ENCODE measurements at places on chromosomes 3 and 15.

GRCh38 chr15:39593656-39594445, 13.0 kb downstream of the THBS1 start:
- DNase-seq, result no peak

GRCh38 chr15:43771816-43772215, 5.0 kb downstream of the ELL3 start:
- no peak for DNase-seq

DNA sequence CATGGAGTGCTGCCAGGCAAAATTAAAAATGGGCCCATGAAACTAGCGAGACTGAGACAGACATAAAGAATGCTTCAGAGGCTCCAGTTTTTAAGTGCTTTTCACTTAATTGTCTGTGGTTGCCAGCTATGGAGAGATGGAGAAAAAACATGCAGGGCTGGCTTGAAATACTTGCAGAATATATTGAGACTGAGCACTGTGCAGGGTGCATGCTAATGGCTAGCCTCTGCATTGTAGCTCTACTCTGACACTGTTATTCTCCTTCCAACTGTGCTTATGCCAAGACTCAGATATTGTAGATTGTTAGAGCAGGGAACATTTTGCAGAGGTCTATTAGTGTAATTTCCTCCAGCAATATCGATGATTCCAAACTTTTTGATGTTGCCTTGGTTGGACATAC, 735.0 kb downstream of the PDCD6IP start:
- no peak for DNase-seq

DNA sequence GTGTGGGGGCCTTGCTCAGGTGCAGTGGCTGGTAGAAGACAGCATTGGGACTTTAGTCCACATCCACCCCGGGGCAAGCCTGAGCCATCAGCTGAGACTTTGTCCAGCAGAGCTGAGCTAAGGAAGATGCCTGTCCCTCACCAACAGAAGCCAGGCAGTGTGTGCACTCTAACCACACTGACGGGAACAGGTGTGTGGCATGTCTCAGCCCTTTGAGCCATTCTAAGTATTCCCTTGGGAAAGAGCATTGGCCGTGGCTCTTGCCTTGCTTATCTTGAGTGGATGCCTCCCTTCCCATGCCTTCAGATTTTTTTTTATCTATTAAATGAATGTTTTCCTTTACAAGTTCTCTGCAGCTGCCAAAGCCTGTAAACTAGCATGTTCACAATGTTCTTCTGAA, 3.5 kb downstream of the GABRA5 start:
- no peak for DNase-seq

GRCh38 chr3:152778022-152778421, 56.9 kb upstream of the P2RY1 start:
- DNase-seq, result no peak

- DNase-seq, result no peak
Measured at GRCh38 chr15:93033434-93034045, 55.5 kb downstream of the RGMA start.

DNA sequence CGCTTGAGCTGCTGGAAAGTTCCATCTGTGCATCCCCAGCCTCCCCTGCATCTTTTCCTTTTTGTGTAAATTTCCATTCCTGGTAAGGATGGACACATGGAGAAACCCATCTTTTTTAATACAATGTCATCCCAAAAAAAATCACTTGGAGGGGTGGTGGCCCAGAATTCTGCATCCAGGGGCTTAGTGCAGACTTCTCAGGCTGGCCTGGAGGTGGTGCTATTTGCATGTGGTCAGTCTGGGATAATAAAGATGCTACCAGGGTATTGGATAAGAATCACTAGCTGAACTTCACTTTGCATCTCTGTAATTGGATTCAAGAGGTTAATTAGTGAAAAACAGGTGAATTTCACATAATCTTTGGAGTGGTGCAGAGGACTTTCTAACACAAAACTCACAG, 1.8 kb upstream of the ZSCAN2 start:
- DNase-seq, result no peak

GRCh38 chr3:108387063-108387462, 90.7 kb downstream of the HHLA2 start:
- DNase-seq, result no peak

- peak; percentile 69 for DNase-seq
Measured at GRCh38 chr15:89383365-89384175, 48.9 kb upstream of the POLG start.

DNA sequence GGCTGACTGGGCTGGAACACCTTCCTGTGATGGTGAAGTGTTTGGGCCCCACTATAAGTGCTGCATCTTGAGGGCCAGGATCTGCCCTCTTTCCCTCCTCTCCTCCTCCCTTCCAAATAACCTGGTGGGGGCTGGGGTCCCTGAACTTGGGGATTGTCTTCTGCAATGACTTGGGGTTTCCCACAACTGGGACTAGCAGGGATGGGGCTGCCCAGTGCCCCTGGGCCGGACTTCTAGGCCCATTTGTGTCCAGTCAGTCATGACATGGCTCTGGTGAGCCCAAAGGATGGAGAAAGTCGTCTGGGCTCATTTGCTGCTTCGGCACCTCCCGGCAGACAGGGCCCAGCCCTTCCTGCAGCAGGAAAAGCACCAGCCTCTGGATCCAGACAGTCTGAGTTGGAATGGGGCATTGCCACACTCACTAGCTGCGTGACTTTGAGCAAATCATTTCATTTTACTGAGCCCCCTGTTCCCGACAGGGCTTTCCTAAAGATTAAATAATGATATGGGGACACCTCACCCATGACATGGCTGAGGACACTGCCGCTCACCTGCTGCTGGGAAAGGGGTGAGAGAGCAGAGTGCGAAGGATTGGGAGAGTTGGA, 113.2 kb downstream of the DNAJB8 start:
- no peak for DNase-seq

- no peak for DNase-seq
Measured at GRCh38 chr15:99127773-99128172, 22.9 kb downstream of the SYNM start.

GRCh38 chr3:57715686-57716085, 22.8 kb upstream of the DENND6A start:
- no peak for DNase-seq

DNA sequence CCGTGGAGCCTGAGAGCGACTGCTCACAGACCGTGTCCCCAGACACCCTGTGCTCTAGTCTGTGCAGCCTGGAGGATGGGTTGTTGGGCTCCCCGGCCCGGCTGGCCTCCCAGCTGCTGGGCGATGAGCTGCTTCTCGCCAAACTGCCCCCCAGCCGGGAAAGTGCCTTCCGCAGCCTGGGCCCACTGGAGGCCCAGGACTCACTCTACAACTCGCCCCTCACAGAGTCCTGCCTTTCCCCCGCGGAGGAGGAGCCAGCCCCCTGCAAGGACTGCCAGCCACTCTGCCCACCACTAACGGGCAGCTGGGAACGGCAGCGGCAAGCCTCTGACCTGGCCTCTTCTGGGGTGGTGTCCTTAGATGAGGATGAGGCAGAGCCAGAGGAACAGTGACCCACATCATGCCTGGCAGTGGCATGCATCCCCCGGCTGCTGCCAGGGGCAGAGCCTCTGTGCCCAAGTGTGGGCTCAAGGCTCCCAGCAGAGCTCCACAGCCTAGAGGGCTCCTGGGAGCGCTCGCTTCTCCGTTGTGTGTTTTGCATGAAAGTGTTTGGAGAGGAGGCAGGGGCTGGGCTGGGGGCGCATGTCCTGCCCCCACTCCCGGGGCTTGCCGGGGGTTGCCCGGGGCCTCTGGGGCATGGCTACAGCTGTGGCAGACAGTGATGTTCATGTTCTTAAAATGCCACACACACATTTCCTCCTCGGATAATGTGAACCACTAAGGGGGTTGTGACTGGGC, 7.3 kb downstream of the FAM131A start:
- peak; percentile 33 for DNase-seq

DNA sequence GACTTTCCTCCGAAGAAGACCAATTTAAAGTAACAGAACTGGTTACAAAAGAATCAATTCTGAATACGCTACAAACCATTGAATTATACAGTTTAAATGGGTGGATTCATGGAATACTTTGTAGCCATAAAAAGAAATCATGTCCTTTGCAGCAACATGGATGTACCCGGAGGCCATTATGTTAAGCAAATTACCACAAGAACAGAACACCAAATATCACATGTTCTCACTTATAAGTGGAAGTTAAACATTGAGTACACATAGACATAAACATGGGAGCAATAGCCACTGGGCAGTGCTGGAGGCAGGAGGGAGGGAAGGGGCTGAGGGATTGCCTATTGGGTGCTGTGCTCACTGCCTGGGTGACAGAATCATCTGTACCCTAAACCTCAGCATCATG, 61.3 kb downstream of the EDEM1 start:
- no peak for DNase-seq

DNA sequence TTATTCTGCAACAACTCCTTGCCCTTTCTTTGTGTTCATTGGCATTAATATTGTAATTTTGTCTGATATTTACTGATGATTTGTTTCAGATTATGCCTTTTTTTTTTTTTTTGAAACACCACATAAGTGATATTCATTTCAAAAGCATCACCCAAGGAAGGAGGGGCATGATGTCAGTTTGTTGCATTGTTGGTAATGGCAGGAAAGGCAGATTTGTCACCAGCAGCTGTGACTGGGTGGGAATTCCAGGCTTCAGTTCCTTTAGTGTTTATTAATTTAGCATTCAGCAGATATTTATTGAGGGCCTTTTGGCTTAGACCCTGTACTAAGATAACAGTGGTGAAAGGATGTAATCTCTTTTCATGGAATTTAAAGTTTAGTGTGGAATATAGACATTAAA, 19.5 kb downstream of the SENP2 start:
- no peak for DNase-seq

DNA sequence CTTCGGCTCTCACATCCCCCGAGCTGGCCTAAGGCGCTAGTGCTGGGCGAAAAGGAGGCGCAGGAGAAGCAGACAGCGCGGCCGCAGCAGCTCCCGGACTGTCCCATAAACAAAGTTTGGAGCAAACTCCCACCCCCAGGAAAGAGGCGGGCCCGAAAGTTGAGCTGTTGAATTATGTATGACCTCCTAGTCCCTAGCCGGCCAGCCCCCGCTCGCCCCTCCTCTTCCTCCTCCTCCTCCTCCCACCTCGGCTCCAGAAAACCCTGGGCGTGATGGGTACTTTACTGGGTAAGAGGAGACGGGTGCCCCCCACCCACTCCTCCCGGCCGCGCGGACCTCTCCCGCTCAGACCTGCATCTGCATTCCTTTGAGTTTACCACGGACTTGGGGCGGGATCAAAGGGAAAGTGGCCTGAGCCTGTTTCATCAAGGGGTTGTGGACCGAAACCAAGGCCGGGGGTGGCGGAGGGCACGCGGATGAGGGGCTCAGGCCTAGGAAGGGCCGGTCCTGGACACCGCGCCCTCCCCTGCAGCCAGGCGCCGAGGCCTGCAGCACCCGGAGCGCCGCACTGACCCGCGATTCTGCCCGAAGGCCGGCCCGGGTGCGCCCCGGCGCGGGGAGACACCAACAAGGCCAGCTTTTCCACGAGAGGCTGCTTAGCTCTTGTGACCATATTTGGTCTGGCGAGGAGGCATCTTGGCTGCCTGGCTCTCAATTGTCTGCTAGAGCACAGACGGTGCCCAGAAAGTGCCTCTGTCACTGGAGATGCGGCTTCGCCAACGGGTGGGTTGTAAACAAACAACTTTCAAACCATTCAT, at the start of gene WWTR1:
WWTR1 (minus strand) TSS at position 100 of the 818 bp plus-strand sequence. CDS start 719 bp downstream, outside the sequence.
- DNase-seq, result peak; percentile 98

DNA sequence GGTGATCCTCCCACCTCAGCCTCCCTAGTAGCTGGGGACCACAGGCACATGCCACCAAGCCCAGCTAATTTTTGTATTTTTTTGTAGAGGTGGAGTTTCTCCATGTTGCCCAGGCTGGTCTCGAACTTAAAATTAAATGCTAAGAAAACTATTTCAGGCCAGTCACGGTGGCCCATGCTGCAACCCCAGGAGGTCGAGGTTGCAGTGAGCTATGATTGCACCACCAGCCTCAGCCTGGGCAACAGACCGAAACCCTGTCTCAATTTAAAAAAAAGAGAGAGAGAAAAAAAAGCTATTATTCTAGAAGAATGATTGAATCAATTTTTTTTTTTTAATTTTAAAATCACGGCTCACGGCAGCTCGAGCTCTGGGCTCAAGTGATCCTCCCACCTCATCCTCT, 4.7 kb downstream of the SLC51A start:
- no peak for DNase-seq

- no peak for DNase-seq
Measured at GRCh38 chr15:74045636-74046274, 36.6 kb downstream of the GOLGA6A start.

DNA sequence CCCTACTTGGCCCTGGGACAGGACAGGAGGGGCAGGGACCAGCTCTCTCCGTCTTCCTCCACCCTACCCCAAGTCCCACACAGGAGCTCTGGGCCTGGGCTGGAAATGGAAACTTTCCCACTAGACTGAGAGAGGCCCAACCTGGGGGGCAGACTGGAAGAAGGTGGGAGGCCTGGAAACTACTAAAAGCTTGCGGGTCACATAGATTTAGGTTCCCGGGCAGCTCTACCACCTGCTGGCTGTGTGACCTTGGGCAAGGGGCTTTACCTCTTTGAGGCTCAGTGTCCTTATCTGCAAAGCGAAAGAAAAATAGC, 49.9 kb upstream of the CCDC174 start:
- DNase-seq, result no peak

GRCh38 chr3:158465074-158465473, 105.9 kb upstream of the MLF1 start:
- DNase-seq, result no peak

GRCh38 chr3:112302881-112303763, 9.1 kb upstream of the SLC9C1 start:
- peak; percentile 69 for DNase-seq

- no peak for DNase-seq
Measured at GRCh38 chr3:59006634-59007517, 42.9 kb downstream of the CFAP20DC start.

GRCh38 chr3:114764056-114764492, 383.0 kb downstream of the ZBTB20 start:
- DNase-seq, result no peak

DNA sequence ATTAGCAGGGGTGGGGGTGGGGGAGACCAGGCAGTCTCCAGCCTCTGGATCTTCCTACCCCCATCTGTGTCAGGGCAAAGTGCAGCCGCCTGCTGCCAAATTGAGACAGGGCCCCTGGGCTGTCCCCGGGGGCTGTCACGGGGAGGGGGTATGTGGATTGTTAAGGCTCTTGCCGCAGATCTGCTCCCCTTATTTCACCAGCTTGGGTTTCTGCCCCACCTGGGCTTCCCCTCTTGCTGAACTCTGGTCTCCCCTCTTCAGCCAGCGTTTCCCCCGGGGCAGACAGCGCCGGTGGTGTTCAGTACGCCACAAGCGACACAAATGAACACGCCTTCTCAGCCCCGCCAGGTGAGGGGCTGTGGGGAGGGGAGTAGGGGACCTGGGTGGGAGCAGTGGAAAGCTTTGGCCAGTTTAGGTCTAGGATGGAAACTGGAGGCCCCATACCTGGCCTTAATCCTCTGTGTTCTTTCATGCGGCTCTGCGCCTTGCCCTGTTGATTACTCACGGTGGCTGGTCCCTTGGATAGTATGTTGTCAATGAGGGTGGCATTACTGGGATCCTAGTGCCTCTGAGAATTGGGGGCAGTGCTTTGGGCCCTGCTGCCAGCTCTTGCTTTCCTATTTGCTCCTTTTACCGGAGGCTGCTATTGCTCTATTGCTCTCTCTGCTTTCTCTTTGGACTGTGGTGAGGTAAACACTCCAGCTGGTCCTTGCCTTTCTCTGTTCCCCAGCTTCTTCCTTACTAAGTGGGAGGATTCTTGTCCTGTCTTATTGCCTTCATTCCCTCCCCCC, 1.7 kb downstream of the EIF4G1 start:
- DNase-seq, result no peak

GRCh38 chr3:118942195-118942594, 92.5 kb downstream of the IGSF11 start:
- no peak for DNase-seq

GRCh38 chr3:128311441-128311844, 155.2 kb downstream of the DNAJB8 start:
- DNase-seq, result no peak

Measured in right kidney (tissue), 9 donors.